Occipital lobe (tissue), 3 donors: ENCODE measurements at places on chromosomes 13 and 19.

DNA sequence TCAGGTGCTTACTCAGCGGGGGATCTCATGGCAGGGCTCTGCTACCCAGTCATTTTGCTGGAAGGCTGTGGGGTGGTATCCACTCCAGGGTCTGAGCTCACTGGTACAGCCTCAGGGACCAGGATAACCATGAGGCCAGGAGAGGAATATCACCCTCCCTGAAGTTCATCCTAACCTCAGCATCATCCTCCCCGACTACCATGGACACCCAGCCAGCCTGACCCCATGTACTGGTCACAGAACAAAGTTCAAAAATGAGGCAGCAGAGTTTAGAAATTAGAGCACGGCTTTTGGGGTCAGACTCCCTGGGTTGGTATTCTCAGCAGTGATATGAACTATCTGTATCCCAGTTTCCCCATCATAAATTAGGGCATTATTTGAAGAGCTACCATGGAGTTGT lies 35.5 kb upstream of the RXFP2 start:
- no peak for DNase-seq

DNA sequence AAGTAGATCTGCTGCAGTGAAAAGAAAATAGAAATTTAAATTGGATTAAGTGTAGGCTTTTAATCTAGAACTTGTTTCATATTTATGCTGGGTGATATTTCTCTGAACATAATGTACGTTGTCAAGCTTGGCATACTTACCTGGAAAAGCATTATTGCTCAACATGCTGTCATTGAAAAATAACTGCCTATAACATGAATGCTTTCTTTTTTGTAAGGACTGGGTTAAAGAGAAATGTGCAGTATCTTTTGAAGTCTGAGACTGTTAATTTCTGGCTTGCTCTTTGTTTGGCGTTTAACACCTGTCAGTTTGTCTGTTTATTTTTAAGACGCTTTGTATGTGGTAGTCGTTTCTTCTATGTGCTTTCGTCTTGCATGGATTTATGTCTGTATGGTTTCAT lies 175.2 kb downstream of the LMO7 start:
- no peak for DNase-seq

DNA sequence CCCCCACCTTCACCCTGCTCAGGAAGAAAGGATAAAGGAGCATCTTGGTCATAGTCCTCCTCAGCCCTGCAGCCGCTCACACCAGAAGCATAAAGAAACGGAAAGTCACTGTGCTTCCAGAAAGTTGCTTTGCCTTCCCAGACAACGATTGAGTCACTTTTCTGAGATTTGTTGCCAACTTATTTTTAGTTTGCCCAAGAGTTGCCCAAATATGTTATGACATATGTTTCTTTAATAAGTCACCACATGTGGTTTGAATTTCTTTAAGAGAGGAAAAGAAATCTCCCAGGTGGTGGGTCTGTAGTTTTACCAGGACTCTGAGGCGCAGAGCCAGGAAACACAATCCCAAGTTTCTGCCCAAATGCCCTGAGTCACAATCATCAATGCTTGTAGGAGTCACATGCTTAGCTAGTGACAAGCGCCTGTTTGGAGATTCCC lies 63.4 kb upstream of the LRCH1 start:
- DNase-seq, result no peak

- DNase-seq, result peak; percentile 49
Observed at GRCh38 chr19:8252922-8253589, 43.9 kb downstream of the CERS4 start.

DNA sequence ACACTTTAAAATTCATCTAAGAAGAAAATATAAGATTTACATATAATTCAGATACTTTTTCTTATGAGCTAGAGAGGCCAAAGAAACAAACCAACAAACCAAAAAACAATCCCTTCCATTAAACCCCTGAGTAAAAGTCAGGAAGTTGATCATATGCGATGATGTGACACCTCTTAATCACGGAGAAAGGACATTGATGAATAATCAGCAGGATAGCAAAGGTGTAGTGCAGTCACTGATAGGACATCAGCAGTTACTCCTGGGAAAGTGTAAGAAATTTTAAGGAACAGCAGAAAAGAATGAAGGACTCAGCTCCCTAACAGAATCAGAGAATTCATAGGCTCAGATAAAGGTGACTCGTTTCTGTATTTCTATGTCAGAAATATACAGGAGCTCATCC lies 202.4 kb upstream of the EDNRB start:
- no peak for DNase-seq

DNA sequence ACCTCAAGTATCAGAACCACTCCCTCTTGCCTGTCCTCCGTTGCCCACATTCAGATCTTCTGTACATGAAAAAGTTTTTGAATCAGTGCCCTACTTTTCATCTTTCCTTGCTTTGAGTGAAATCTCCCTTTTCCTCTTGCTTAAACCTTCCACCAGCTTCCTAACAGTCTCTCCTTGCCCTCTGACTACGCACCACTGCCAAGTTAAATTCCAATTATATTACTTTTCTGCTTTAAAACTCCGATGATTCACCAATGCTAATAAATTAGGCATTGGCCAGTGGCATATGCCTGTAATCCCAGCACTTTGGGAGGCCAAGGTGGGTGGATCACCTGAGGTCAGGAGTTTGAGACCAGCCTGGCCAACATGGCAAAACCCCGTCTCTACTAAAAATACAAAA lies 30.7 kb upstream of the RFXAP start:
- no peak for DNase-seq

DNA sequence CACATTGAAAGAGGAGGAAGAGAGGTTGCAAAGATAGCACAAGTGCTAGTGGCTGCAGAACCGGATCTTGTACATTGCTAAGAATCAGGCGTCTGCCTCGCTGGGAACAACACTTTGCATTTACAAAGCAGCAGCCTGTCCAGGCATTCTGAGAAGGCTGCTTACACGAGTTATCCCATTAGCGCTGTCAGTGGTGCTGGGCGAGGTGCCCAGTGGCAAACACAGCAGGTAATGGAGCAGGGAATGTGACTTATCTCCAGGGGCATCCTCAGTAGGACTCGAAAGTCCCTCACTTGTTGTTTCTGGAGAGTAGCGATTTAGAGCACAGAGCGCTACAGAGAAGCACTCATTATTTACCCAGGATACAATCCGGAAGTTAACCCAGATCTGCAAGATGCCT lies 209.6 kb downstream of the OLFM4 start:
- no peak for DNase-seq

GRCh38 chr19:5340637-5341447 lies at the start of gene PTPRS:
Gene PTPRS (minus strand): TSS chr19:5340812. CDS start chr19:5286140, 54,672 bp downstream.
- peak; percentile 79 for DNase-seq

DNA sequence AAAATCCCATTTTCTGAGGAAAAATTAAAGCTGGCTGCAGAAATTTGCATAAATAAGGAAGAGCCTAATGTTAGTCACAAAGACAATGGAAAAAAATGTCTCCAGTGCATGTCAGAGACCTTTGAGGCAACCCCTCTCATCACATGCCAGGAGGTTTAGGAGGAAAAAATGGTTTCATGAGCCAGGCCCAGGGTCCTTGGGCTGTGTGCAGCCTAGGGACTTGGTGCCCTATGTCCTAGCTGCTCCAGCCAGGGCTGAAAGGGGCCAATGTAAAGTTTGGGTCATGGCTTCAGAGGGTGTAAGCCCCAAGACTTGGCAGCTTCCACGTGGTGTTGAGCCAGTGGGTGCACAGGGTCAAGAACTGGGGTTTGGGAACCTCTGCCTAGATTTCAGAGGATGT lies 1252.6 kb downstream of the PCDH9 start:
- DNase-seq, result no peak

DNA sequence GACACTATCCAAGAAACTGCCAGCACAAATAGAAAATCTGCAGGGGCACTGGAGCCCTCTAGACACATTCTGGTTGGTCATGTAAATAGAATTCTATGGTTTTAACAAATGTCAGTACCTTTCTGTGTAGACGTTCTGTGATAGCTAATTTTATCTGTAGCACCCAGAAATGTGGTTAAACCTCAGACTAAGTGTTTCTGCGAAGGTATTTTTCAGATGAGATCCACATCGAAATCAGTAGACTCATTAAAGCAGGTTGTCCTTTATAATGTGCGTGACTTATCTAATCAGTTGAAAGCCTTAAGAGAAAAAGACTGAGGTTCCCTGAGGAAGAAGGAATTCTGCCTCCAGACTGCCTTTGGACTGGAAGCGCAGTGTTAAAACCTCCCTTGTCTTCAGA lies 922.9 kb downstream of the EFNB2 start:
- no peak for DNase-seq

DNA sequence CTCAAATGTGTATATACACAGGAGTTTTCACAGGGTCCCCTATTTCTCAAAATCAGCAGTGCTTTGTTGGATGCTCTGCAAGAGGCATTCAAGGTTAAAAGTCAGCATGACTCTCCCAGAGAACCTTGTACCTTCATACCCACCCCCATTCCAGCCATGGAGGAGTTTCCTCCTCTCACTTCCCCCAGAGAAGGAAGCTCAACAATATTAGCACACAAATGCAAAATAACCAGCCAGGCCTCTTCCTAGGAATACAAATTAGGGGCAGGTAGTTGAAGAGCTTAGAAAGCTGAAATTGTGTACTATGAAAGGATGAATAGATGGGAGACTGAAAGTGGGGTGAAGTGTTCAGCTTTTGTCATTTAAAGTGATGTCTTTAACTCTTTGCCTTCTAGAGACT lies 43.8 kb downstream of the SPRY2 start:
- DNase-seq, result no peak

GRCh38 chr19:42148266-42148665 lies 16.0 kb upstream of the POU2F2 start:
- DNase-seq, result no peak

GRCh38 chr19:45187421-45188100 lies 9.0 kb downstream of the BLOC1S3 start:
- no peak for DNase-seq

DNA sequence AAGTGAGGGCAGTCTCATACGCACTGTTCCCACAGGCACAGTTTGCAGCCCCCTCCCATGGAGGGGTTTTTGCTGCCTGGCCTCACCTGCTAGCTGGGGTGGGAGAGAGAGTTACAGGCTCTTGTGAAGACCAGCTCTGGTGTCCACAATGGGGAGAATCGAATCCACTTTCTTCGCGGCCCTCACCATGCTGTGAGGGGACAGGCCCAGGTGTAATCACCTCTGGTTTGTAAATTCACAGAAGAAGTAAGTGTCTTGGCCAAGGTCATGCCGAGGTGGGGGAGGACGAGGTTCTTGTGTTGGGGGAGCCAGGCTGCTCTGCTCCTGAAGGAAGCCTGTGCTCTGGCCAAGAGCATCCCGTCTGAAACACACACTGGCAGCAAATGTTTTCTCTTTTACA lies 39.5 kb downstream of the TEX29 start:
- DNase-seq, result no peak

GRCh38 chr13:110559429-110559943 lies 2.0 kb downstream of the RAB20 start:
- no peak for DNase-seq

DNA sequence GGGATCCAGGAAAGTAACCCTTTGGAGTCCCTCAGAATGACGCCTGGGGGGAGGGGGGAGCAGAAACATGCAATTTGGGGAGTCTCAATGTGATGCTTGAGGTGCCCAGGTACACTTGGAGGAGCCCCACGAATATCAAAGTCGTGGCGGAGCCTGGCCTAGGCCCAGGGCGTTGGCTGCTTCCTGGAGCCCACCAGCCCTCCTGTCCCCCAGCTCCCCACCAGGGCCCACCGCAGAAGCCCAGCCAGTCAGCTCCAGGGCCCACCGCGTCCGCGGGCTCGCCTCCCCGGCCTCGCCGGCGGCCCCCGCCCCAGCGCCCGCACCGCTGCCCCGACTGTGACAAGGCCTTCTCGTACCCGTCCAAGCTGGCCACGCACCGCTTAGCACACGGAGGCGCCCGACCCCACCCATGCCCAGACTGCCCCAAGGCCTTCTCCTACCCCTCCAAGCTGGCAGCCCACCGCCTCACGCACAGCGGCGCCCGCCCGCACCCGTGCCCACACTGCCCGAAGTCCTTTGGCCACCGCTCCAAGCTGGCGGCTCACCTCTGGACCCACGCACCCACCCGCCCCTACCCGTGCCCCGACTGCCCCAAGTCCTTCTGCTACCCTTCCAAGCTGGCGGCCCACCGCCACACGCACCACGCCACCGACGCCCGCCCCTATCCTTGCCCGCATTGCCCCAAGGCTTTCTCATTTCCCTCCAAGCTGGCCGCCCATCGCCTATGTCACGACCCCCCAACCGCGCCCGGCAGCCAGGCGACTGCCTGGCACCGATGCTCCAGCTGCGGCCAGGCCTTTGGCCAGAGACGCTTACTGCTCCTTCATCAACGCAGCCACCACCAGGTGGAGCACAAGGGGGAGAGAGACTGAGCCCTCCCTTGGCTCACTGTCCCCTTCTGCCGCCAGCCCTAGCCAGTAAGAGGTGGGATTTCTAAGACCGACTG lies 2.1 kb downstream of the ZNF575 start:
- peak; percentile 32 for DNase-seq

DNA sequence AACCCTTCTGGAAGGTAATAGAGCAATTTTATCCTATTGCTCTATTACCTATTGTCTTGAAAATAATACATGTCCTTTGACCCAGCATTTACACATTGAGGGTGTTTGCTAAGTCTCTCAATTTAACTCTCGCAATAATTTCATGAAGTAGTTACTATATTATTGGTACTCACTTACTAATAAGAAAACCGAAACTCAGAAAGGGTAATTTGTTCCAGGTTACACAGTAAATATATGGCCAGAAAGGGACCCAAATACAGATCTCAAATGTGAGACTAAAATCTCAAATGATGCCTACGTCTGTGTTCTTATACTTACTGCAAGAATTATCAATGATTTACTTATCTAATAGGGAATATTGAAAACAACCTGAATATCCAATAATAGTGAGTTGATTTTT lies 29.7 kb upstream of the FAM216B start:
- no peak for DNase-seq

DNA sequence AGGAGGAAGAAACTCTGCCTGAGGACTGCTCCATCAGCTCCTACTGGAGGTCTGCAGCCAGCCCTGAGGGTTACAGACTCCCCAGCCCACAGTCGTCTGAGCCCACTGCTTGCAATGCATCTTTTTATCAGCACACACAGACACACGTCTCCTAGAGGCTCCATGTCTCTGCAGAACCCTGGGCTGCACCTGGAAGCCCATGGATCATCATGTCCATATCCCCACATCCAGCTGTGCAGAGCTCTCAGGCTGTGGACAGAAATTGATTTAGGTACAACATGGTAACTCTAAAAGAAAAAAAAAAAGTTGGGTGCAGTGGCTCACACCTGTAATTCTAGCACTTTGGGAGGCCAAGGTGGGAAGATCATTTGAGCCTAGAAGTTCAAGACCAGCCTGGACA lies 32.9 kb upstream of the ISYNA1 start:
- no peak for DNase-seq
